ENCODE measurements at places on chromosomes 4 and X.
A peak's percentile ranks its signal among the peaks of the same experiment; 100 is the strongest.

GRCh38 chrX:139058831-139059495 is 347.4 kb upstream of the FGF13 start:
- no peaks in the 10 kb centered on the region for H3K36me3 ChIP-seq
- DNase-seq, result no peak
- no peak overlapping the region for H3K27ac ChIP-seq
- H3K27me3 ChIP-seq, result no peaks in the 10 kb centered on the region
- no peaks in the 10 kb centered on the region for H3K4me1 ChIP-seq
- H3K4me3 ChIP-seq, result no peak overlapping the region

DNA sequence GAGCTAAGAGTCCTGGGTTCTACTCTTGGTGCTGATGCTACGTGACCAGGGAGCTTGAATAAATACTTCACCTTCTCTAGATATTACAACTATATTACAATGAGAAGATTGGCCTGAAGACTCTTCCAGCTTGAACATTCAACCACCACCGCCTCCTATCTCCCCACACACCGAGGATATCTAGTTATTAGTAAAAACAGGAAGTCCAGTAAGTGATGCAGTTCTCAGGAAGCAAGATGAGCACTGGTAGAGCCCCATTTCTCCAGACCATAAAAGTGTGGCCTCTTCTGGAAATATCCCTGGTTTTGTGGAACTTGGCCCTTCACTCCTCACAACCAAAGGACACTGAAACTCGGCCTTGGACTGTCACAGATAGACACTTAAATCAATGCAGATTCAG is 18.5 kb downstream of the PJA1 start:
- no peaks in the 10 kb centered on the region for H3K4me1 ChIP-seq
- no peak overlapping the region for H3K4me3 ChIP-seq
- no peak overlapping the region for H3K27ac ChIP-seq
- H3K27me3 ChIP-seq, result peaks cover 20% of the 10 kb centered on the region
- H3K36me3 ChIP-seq, result no peaks in the 10 kb centered on the region
- DNase-seq, result no peak

GRCh38 chrX:103513067-103513466 is 6.2 kb downstream of the RAB40A start:
- no peaks in the 10 kb centered on the region for H3K36me3 ChIP-seq
- DNase-seq, result peak; percentile 24
- no peak overlapping the region for H3K27ac ChIP-seq
- H3K27me3 ChIP-seq, result peaks cover 13% of the 10 kb centered on the region
- H3K4me3 ChIP-seq, result no peak overlapping the region

DNA sequence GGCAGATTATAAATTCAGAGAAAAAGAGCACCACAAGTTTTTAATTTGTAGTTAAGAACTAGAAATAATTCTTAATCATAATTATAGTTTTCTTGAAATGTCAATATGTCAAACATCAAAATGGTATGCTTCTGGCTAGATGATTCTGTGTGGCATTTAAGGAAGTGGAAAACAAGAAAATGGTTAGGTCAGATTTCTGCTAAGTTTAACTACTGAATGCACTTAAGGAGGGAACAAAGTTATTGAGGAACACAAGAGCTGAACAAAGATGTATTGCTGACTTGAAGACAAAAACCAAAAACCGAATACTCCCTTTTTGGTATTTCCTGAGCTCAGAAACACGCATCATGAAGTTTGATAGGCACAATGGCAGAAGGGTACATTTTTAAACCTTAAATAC is 58.7 kb upstream of the GPR34 start:
- H3K27me3 ChIP-seq, result no peaks in the 10 kb centered on the region
- H3K4me3 ChIP-seq, result no peak overlapping the region
- H3K27ac ChIP-seq, result no peak overlapping the region
- no peaks in the 10 kb centered on the region for H3K4me1 ChIP-seq

DNA sequence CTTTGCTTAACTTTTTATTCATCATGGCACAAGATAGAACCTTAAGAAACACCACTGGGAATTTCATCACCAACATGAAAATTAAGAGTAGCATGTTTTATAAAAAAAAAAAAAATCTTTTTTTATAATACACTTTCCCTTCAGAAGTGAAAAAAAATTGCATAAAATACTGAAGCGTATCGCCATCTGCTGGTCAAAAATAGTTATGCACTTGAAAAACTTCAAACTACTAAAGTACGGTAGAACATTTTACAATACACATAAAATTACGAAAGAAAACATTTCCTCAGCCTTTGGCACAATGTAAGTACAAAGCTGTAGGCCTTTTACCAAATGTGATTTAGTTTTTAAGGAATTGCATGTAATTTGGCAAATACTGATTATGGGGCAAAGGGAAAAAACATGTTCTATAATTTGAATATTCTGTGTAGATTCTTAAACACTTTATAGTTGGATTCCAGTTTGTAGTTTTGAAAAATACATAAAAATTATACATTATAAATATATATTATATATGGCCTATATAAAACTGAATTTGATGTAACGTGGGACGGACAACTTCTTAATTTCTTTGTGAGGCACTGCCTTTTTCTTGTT is 26.5 kb downstream of the HCCS start:
- H3K27me3 ChIP-seq, result peaks cover 14% of the 10 kb centered on the region
- H3K36me3 ChIP-seq, result no peaks in the 10 kb centered on the region
- no peaks in the 10 kb centered on the region for H3K4me1 ChIP-seq
- no peak overlapping the region for H3K27ac ChIP-seq

- no peak overlapping the region for H3K4me3 ChIP-seq
- H3K27ac ChIP-seq, result no peak overlapping the region
- no peaks in the 10 kb centered on the region for H3K4me1 ChIP-seq
- H3K36me3 ChIP-seq, result no peaks in the 10 kb centered on the region
- no peak for DNase-seq
These were observed 22.7 kb upstream of the SPACA5B start for GRCh38 chrX:48107717-48108116.

DNA sequence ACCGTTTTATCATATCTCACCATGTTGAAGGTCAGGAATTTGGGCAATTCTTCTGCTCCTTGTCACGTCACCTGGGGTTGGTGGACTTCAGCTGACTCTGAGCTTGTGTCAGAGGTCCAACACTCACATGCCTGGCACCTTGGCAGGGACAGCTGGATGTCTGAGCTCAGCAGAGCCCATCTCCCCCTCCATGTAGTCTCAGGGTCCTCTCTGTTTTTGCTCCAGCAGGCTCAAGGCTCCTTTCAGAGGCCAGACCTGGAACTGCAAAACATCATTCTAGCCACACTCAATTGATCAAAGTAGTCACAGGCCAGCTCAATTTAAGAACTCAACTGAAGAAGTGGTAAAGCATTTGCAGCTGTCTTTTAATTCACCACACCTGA is 45.4 kb downstream of the EDNRA start:
- peaks cover 6% of the 10 kb centered on the region for H3K4me1 ChIP-seq
- no peaks in the 10 kb centered on the region for H3K27me3 ChIP-seq
- H3K36me3 ChIP-seq, result no peaks in the 10 kb centered on the region
